SK-N-SH treated with all-trans-retinoic acid at 6 μM for 48 hours (cell line): ENCODE measurements at places on chromosomes 5 and 9.
A peak's percentile ranks its signal among the peaks of the same experiment; 100 is the strongest.

- no peak for ATAC-seq
Measured at GRCh38 chr5:114948986-114949621, 220.6 kb downstream of the TRIM36 start.

GRCh38 chr5:151095341-151096000 lies 14.6 kb upstream of the TNIP1 start:
- peak; percentile 55 for ATAC-seq

DNA sequence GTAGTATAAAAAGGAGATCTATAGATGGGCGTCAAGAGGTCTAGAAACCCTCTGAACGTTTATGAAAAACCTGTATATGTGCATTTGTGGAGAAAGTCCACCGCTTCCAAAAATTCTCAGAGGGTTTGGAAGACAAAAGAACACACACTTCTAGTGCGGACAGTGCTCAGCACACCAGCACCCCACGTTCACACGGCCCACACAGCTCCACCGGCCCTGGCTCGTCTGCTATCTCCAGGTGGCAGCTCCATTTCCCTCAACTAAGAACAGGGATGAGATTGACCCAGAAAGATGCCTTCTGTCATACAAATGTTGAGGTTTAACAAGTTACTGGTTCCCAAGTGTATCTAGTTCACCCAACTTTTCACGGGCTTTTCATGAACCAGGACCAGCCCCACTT lies 255.1 kb downstream of the NR2F1-AS1 start:
- no peak for ATAC-seq

GRCh38 chr5:125011419-125011818 lies 265.0 kb upstream of the ZNF608 start:
- no peak for ATAC-seq

- ATAC-seq = no peak
Measured at GRCh38 chr9:133125941-133126696, 5.1 kb upstream of the RALGDS start.

DNA sequence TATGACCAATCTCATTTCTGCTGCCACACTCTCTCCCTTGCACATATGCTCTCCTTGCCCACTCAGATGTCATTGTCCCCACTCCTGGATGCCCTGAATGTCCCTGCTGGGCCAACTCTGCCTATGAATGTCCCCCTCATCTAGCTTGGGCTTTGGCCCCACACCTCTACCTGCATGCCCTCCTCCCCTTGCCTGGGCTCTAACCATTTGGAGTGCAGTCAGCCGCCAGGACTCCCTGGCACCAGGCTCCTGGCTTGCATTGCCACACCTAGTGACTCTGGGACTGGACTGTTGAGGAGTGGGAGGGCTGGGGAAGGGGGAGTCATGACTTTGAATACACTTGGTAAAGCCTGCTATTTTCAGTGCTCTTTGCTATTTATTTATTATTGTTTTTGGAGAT lies 41.6 kb upstream of the POMT1 start:
- ATAC-seq = no peak

DNA sequence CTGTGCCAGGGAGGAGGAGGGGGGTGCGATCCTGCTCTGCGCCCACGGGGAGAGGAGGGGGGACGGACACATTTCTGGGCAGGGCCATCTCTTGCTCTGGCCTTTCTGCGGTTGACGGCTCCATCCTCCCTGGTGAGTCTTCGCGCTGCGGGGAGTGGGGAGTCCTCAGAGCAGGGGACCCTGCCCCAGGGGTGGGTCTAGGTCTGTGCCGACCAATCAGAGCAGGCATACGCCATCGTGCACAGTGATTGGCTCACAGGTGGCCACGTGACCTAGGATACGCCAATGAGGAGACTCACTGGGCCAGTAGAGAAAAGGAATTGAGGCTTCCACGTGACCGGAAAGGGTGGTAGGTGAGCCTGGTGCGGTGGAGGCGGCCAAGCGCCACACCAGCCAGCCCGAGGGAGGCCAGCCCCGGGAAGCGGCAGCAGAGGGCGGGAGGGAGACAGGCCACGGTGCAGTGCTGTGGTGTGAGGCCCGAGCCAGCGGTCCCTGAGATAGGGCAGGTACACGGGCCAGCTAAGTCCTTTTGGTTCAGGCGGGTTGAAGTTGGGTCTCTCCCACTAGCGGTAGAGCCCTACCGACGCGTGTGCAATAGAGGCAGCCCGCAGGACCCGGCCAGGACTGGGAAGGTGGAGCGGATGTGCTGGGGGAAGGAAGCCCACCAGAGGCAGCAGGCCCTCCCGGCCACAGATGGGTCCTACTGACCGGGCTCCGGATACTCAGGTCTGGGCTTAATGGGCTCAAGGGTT lies 65.2 kb upstream of the RNF130 start:
- no peak for ATAC-seq

DNA sequence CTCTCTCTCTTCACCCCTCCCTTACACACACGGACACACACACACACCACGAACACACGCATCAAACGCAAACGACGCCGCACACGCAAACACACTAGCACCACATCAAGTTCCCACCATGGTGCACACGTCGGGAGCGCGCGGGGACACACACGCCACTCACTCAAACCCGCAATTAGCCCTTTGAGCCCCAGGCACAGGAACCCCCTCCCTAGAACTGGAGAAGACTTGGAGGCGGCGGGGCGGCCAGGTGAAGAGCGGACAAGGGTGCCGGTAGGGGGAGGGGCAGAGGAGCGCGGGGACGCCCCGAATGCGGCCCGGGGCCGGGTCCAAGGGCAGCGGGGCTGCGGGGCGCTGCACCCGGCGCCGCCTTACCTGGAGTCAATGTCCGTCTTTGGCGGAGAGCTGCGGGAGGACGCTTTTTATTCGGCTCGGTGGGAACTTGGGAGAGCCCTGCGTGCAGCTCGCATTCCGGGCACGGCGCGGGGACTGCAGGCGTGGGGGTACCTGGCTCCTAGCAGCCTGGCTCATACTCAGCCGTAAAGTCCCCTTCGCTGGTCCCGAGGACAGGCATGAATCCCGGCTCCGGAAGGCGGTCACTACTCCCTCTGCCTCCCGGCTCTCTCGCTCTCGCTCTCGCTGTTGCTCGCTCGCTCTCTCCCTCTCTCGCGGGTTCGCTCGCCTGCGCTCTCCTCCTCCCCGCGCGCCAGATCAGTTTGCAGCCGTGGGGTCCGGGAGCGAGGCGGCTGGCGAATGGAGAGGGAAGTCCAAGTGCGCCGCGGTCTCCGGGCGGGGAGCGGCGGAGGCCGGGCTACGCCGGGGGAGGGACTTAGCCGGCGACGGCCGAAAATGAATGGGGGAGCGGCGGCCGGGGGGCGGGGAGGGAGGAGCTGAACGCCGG lies at the start of gene BRINP1:
BRINP1 (minus strand) TSS at position 755 of the 901 bp plus-strand sequence. CDS start 56,080 bp downstream, outside the sequence.
- peak; percentile 84 for ATAC-seq

GRCh38 chr9:133260334-133261102 lies 14.5 kb downstream of the ABO start:
- ATAC-seq = no peak

GRCh38 chr5:1838013-1838412 lies 36.8 kb downstream of the NDUFS6 start:
- ATAC-seq = no peak

- ATAC-seq = peak; percentile 84
Measured at GRCh38 chr9:125472926-125473701, 211.5 kb downstream of the GAPVD1 start.

DNA sequence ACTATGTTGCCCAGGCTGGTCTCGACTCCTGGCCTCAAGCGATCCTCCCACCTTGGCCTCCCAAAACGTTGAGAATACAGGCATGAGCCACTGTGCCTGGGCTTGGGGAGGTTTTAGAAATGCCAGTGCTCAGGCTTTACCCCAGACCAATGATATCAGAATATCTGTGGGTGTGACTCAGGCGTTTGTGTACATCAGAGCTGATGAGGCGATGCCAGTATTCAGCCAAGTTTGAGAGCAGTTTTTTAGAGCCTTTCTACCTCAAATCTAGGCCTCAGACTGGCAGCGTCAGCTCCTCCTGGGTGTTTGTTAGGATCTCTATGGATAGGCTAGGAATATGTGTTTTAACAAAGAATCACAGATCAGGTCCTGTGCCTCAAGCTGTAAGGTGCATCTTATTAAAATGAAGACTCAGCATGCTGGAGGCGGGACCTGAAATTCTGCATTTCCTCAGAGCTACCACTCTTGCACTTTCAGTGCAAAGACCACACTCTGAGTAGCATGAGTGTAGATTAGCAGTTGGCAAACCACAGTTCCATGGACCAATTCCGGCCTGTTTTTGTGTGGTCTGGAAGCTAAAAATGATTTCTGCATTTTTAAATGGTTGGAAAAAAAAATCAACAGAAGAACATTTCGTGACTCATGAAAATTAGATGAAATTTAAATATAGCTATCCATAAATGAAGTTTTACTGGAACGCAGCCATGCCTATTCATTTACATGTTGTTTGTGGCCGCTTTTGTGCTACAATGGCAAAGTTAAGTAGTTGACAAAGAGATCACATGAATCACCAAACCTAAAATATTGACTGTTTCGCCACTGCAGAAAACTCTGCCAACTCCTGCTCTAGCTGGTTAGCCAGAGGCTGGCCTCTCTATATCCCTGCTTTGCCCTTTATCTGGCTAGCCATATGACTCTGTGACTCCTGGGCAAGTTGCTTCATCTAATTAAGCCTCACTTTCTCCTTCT lies 92.2 kb downstream of the KLF4 start:
- no peak for ATAC-seq

GRCh38 chr9:71706176-71706575 lies 62.1 kb downstream of the CEMIP2 start:
- no peak for ATAC-seq

DNA sequence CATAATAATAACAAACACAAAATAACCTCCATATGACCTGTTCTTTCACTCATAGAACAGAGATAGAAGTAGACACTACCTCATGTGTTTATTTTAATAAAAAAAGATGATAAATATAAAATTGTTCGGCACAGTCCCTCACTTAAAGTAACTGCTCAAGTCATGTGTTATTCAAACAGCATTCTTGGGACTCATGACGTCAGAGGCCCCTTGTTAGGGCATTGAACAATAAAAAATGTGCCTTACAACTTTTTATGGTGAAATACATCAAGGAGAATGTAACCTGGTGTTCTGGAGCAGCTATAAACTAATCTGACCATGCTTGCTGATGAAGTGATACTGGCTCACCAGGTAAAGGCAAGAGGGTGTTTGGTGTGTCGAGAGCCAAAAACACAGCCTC lies 12.2 kb upstream of the NDFIP1 start:
- ATAC-seq = no peak

DNA sequence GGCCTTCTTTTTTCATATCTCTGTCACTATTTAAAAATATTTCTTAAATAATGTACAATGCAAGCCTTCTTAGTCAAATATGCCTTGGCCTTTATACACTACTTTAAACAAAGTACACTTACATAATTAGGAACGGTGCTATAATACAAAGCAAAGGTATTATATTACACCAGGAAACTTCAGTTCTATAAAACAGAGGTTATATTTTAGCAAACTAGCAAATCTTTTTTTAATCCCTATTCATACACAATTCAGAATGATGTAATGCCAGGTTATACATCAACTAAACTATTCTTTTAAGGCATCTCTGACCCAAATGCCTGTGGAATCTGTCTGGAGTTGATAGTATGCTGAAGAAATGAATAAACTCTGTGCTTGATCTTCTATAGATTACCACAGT lies 10.7 kb upstream of the LURAP1L start:
- no peak for ATAC-seq

DNA sequence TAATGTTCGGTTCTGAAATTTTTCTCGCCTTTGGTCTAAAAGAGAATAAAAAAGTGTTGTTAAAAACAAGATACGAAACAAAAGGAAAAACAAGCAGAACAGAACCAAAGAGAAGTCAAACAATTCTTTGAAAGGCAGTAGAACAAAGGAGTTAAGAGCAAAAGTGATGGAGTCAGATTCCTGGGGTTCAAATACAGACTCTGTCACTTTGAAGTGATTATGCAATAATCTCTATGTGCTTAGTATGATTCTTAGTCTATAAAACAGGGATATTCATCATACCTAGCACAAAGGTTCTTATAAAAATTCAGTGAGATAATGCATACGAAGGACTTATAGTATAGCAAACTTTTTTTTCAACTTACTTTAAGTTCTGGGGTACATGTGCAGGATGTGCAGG lies 48.3 kb downstream of the C9 start:
- no peak for ATAC-seq

DNA sequence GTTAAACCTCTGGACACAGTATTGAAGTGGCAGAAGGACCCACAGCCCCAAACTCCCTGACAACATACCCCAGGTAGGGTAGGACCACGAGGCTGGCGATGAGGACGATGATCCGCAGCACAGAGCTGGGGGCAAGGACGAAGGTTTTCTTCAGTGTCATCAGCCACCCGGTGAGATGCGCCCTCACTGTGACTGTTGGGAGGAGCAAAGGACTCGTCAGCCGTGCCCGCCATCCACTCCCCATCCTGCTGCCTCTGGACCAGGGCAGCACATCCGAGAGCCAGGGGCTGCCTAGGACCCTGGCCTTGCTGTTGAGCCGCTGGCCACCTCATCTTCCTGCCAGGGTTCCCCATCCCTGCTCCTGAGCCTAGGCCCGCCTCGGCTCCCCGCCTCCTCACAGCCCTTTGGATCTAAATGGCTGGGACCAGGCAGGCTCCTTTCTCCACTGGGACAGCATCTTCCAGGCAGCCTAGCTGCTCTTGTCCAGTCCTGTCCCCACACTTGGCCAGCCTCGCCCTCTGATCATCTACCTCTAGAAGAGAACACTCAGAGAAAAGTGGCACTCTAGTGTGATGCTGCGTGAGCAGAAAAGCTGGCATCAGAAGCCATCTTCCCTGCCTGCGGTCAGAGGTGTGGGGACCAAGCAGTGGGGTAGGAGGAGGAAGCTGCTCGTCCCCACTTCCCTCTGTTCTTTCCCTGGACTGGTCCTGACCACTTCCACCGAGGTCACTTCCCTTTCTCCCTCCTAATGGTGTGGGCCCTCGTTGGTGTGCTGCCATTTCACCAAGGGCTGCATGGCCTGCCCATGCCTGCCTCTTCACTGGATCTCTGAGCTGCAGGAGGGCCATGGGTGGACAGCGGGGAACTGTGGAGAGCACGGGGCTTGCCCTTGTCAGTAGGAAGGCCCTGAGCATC lies 49.2 kb downstream of the OTULIN start:
- no peak; the same call in 2 of the 3 replicates for ATAC-seq

DNA sequence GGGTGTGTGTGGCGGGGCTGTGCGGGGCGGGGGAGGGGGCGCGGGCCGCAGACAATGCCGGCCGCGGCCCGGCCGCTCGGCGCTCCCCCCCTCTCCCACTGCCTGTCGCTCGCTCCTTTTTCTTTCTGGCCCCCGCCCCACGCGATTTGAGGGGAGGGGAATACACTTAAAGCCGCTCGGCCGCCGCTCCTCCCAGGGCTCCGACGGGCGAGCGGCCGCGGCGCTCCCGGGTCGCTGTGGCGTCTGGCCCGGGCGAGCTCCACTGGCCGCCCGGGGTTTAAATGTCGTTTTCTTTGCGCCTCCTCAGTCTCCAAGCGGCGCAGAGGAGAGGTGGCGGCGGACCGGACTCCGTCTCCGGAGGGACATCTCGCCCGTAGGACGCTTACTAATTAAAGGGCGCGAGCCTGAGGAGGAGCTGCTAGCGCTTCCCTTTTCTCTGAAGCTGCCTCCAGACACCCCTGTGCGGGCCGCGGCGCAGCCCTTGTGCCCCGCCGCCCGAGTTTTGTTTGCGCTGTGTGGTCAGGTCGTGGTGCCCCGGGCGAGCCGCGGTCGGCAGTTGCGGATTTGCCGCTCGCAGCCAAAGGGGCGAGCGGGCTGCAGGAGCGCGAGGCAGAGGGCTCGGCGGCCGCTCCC lies 1.4 kb downstream of the ZSWIM6 start:
- peak; percentile 5 for ATAC-seq
